ENCODE measurements at places on chromosomes 3 and 15.

DNA sequence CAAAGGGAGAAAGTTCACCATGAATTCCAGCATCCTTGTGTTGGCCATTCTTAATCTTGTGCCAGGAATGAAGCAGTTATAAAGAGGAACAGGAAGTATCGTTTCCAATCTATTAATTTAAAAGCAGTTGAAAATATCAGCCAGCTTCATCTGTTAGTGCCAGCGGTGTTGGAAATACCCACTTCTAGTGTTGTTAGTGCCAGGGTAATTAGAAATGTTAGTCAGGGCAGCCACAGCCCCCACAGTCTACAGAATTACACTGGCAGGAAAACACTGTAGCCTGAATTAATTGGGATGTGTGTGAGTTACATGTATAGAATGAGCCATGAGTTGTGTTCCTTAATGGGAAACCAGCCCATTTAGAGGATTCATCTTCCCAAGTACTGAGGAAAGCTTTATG is 127.8 kb downstream of the GHSR start:
- DNase-seq, result no peak

DNA sequence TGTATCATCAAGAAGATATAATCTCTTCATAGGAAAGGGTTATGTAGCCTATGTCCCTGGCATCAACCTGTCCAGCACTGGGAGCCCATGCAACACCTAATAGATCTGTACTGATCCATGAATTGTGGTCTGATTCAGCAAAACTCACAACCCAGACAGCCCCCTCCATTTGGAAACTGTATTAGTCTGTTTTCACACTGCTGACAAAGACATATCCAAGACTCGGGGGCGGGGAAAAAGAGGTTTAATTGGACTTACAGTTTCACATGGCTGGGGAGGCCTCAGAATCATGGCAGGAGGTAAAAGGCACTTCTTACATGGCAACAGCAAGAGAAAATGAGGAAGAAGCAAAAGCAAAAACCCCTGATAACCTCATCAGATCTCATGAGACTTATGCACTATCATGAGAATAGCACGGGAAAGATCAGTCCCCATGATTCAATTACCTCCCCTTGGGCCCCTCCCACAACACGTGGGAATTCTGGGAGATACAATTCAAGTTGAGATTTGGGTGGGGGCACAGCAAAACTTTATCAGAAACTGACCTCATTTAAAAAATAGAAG is 83.3 kb downstream of the TRIM42 start:
- DNase-seq, result no peak

- no peak for DNase-seq
These were observed 78.6 kb downstream of the CTNNB1 start for GRCh38 chr3:41277790-41278465.

DNA sequence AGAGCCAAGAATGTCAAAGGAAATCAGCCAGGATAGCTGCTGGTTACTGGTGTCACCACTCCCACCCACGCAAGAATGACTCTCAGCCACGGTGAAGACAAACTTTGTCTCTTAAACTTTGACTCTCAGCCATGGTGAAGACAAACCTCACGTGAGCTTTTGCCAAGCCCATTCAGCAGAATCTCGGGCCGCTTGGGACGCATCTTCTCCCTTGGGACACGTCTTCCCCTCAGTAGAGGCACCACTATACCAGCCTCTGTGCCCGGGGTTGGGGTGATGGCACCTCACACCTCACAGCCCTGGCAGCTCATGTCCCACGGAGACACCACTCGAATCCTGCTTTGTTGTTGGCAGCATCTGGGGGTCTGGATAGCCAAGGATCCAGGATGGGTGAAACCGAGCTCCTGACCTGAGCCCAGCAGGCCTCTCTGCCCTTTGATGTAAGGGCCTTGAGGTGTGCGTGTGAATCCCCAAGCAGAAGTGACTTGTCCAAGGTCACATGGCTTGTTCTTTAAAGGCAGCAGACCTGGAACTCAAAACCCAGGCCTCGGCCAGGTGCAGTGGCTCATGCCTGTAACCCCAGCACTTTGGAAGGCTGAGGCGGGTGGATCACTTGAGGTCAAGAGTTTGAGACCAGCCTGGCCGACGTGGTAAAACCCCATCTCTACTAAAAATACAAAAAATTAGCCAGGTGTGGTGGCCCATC is 21.8 kb downstream of the RBPMS2 start:
- no peak for DNase-seq

DNA sequence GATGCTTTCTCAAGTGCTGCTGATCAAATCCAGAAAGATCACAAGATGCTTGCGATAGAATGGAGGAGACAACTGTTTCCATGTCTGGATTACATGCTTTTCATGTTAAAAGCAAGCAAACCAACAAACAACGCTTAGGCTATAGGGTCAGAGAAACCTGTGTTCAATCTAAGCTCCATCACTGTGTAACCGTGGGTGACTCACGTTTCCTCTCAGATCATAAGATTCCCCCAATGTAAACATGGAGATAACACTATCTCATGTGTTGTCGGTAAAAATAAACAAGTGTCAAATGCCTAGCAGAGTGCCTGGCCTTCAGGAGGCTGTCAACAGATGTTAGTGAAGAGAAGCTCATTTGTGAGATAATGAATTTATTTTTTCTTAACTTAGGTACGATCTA is 907.8 kb downstream of the NTRK3 start:
- peak; percentile 71 for DNase-seq
